ENCODE measurements at places on chromosomes 2 and 18. TPM values are rescaled to one million over a fixed set of nuclear protein-coding genes. Genes with fewer than 3 reads are reported as not detected.

DNA sequence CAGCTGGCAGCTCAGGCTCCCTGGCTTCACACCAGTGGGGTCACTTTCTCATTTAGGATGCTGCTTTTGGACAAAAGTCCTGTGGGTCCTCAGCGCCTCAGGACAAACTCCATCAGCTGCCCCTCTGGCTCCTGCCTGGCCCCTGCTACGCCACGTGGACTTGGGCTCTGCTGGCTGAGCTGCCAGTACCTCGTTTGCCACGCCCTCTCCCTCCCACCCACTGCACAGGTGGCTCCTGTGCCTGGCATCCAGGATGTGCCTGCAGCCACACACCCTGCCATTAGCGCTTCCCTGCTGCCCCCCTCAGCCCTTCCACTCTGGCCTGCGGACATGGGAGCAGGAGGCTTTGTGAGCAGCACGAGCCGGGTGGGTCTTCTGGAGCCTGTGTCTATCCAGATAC is 118.9 kb downstream of the ZNF236 start:
- no peak for DNase-seq

- DNase-seq = no peak
Observed at GRCh38 chr2:228329282-228329681, 147.8 kb upstream of the SPHKAP start.

- DNase-seq = no peak
Observed at GRCh38 chr2:149573760-149574159, 13.8 kb downstream of the MMADHC start.

GRCh38 chr18:44883671-44884070 is 203.0 kb downstream of the SETBP1 start:
- DNase-seq = no peak

DNA sequence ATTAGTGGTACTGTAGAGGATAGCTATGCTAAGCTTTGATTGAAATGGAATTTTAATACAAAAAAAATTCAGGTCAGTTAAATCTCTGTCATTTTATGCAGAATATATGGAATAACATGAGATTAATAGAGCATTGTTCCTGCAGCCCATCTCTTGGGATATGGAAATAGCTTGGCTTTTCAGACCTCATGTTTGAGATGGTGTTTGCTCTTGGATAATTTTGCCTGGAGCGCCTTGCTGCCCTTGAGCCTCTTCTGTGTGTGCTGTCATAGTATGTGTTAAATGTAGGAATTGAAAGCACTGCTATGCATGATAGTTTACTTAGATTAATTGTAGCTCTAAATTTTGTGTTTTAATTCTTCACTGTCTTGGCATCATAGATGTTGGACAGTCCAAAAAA is 27.7 kb downstream of the GALNT1 start:
- DNase-seq = no peak

DNA sequence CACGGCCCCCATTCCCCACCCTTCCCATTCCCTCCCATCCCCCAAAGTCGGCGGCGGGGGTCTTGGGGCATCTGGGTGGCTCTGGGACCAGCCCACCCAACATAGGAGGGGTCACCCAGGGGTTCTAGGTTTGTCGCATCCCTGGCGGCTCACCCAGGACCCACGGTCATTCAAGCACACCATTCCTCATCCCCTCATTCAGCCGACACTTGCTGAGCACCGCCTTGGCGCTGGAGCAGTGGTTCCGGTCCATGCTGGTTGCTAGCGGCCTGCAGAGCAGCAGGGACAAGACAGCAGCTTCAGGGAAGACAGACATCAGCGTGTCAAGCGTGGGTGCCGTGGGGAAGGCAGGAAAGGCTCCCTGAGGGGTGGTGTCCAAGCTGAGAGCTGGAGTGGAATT is 50.5 kb upstream of the OTOS start:
- peak; percentile 45 for DNase-seq

DNA sequence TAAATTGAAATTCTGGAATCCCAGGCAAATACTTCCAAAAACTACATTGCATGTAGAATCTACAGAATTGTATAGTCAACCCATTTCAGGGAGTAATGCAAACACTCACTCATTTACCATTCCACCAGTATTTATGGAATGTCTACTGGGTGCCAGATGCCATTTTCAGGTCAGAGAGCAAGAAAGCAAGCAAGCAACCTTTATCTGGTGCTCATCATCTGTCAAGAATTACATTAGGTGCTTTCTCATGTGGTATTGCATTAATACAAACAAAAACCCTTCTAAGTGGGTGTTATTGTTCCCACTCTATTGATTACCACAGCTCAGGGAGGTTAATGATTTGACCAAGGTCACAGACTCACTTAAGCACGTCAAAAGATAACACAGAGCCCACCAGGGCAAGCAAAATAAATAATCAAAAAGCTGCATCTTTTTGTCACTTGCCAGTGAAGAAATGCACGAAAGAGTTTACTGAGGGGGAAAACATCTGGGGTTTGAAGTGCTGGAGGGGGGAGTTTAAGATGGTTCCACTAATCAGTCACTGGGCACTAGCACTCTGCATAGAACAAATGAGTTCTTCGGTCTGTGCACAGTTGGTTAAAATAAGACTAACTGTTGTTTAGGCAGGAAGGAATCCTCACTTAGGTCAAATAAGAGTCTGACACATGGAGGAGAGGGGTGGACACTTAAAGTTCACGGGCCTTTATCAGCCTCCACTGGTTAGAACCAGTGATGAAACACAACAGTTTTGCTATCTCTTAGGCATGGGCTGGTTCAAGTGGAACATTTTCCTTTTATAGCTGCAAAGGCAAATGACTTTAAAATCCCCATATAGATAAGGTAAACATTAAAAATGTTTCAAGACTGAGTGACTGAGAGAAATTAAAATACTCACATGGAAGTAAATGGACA is 208.8 kb downstream of the CDH2 start:
- DNase-seq = no peak

- no peak for DNase-seq
Observed at GRCh38 chr2:2591542-2591940, 260.5 kb upstream of the MYT1L start.

GRCh38 chr2:158994920-158995676 is 26.7 kb downstream of the TANC1 start:
- DNase-seq = no peak

DNA sequence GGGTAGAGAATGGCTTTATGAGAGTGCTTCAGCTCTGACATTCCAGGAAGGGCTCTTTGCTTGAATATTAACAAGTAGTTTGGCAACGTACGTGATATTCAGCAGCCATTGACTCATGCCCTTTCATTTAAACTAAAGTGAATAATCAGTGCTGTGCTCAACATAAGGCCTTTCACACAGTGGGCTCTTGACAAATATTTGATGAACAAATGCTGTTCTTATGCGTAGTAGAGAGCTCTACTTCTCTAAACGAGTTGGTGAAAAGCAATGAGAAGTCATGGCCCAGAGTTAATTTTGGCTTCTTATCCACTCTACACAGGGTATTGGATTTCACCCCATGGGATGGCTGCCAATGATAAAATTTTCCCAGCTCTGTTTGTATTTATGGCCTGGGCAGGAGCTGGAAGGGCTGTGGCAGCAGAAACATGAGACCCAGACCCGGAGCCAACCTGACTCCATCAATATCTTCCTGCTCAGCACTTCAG is 338.9 kb downstream of the CCDC85A start:
- no peak for DNase-seq

- DNase-seq = no peak
Observed at GRCh38 chr2:138267161-138267901, 234.2 kb upstream of the SPOPL start.

DNA sequence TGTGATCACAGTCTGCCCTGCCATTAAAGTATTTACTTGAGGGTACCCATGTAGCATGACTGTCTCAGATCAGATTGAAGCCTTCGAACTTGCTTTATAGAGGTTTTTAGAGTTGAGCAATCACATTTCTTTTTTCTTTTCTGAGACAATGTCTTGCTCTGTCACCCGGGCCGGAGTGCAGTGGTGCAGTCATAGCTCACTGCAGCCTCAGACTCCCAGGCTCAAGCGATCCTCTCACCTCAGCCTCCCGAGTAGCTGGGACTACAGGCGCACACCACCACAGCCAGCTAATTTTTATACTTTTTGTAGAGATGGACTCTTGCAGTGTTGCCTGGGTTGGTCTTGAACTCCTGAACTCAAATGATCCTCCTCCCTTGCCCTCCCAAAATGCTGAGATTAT is 153.4 kb downstream of the AGAP1 start:
- DNase-seq = no peak

DNA sequence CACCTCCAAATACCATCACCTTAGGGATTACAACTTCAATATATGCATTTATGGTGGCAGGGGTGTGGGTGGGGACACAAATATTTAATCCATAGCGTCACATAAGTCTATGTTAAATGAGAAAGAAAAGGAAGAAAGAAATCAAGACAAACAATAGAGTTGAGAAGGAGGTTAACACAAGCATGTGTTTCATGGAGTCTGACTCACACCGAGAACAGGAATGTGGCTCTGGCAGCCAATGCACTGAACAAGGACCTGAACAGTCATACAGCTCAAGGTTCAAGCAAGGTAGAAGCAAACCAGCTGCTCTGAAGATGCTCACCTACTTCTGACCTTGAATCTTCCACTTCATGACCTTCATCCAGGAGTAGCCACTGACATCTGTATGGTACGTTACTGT is 36.2 kb upstream of the LPIN1 start:
- DNase-seq = peak; percentile 72

- DNase-seq = no peak
Observed at GRCh38 chr18:25289001-25289631, 62.9 kb downstream of the ZNF521 start.

DNA sequence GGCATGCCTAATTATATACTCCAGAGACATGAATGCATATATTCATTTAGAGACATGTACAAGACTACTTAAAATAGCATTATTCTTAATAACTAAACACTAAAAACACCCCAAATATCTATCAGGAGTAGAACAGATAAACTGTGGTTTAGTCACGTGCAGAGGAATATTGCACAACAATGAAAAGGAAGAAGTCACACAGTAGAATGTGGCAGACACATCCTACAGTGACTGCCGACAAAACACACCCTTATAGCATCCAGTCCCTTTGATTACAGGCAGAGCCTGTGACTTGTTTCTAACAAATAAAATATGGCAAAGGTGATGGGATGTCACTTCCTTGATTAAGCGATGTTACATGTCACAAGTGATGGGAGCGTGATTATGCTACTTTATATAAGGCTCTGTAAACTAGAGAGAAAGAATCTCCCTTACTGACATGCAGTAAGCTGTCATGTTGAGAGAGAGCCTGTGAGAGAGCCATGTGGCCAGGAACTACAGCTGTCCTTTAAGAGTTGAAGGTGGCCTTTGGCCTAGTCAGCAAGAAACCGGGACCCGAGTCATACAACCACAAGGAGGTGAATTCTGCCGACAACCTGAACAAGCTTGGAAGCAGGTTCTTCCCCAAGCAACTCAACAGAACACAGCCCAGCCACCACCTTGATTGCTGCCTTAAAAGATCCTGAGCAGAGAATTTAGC is 39.1 kb upstream of the LGALSL start:
- DNase-seq = no peak

- DNase-seq = no peak
Observed at GRCh38 chr2:174694196-174694878, 69.9 kb downstream of the CHRNA1 start.

DNA sequence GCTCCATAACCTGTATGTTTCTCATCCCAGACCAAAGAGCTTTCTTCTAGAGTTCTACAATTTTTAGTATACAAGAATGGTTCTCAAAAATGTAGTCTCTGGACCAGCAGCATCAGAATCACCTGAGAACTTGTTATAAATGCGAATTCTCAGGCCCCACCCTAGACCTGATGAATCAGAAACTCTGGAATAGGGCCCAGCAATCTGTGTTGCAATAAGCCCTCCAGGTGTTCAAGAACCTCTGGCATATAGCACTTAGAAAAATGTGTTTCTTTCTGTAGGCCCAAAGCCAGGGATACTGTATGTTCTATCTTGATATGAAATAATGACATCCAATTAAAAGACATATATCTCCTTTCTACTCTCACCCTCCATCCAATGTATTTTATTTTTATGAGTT is 10.4 kb downstream of the PAIP2B start:
- no peak for DNase-seq

DNA sequence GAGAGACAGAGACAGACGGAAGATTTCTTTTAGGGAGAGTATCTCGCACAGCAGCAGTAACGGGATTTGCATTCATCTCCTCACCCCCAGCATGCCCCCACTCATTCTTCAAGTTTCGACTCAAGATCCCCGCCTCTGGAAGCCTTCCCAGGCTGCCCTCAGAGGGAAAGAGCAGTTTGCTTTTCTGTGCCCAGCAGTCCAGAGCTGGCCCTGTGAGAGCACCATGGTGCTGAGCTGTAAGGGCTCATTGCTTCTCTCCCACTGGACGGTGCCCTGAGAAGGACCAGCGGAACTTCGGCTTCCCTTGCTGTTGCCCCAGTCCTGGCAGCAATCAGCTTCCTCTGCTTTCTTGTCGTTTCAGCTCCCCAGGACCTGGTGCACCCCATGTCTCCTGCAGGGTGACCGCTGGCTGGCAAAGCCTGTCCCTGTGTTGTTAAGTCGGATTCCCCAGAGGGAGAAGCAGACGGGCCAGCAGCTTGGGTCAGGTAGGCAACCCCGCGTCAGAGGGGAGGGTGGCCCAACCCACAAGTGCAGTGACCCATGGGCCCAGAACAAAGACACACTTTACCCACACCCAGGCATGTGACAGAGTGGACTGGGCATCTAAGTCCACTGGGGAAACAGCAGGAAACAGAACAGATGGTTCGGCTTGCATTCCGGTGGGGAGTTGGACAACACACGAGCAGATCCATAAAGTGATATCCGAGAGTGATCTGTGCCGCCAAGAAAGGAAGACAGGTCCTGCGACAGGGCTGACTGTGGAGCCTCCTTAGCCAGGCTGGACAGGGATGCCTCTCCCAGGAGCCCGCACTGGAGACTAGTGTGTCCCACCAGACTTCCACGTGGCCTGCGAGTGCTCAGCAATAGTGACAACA is 36.6 kb downstream of the TMEM177 start:
- DNase-seq = no peak

- no peak for DNase-seq
Observed at GRCh38 chr2:65240657-65241056, 13.0 kb downstream of the ACTR2 start.

Gene TRAPPC12
- 125 TPM for total RNA-seq

Gene INPP5D
- total RNA-seq = 51.2 TPM

Gene LIPG
- 23.7 TPM for total RNA-seq

Gene PSMA8
- total RNA-seq = not detected

Gene SIX2
- total RNA-seq = 6.0 TPM

Gene GALNT3
- 2.4 TPM for total RNA-seq

Gene PMS1
- total RNA-seq = 33.3 TPM

Gene CDH2
- 10.1 TPM for total RNA-seq

Gene NAT8
- not detected for total RNA-seq

Gene ELOA2
- not detected for total RNA-seq
